ENCODE measurements at places on chromosomes 16 and 17.

GRCh38 chr17:42002792-42003301 is 14.4 kb downstream of the DNAJC7 start:
- no peak for DNase-seq

- DNase-seq = no peak
Observed at GRCh38 chr17:40447148-40447644, 3.9 kb downstream of the IGFBP4 start.

DNA sequence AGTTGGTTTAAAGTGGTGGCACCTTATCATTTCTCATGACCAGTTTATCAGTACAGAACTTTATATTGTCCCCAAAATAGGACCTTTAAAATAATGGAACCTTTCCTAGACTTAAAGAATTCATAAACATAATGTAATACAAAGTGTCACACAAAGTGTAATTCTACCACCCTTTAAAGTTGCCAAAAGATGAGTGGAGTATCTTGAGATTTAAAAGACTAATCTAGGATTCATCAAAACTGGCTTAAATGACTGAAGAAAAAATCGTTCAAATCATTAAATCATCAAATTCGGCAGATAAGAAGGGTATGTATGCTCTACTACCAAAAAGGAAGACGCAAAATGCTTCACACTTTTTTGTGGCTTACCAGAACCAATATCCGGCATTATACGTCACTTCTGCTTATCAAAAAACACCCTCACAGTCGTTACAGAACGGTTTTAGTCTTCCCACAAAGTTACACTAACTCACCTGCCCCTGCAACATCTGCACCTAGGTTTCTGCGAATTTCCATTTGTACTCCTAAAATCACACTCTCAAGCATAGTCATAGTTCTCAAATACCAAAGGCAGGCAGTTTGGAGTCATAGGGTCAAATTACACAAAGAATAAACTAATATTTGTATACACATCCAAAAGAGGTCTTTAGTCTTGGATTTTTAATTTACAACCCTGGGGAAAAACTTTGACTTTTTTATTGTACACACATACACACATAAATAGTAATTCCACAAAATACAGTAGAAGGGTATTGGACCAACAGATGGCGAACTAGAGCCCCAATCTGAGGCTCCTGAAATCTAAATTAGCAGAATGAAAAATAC is 1.4 kb upstream of the KANSL1 start:
- peak; percentile 79 for DNase-seq

DNA sequence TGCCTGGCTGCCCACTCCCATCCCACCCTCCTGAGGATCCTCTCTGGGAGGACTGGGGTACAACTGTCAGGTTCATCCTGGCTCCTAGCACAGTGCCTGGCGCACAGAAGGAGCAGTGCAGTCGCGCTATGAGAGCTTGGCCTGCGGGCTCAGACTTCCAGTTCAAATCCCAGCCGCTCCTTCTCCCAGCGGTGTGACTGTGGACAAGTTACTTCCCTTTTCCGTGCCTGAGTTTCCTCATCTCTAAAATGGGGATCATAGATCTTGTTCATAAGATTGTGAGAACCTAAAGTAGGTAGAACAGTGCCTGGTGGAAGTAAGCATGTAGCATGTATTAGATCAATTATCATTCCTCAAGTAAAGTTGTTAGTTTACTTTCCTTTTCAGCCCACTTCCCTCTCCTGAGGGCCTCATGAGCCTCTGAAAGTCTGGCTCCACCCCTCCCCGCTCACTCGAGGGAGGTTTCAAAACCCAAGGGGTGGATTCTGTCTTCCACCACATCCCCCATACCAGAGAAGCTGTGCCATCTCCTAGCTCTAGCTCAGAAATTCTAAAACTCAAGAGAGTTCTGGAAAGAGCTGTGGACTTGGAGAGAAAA is 19.9 kb upstream of the COL1A1 start:
- no peak for DNase-seq

GRCh38 chr17:82344175-82344907 is 10.8 kb upstream of the SECTM1 start:
- DNase-seq = no peak

Measured in CD4-positive, alpha-beta T cell treated with Interleukin-1 beta for 1 hour (primary cell).